ENCODE measurements at places on chromosomes 11 and 22.

GRCh38 chr11:71182791-71183677 is 69.3 kb downstream of the SHANK2 start:
- DNase-seq, result no peak

GRCh38 chr11:9568854-9569587 is 4.4 kb upstream of the WEE1 start:
- DNase-seq, result peak; percentile 33

- DNase-seq, result no peak
Measured at GRCh38 chr11:126147208-126148111, 64.0 kb downstream of the RPUSD4 start.

GRCh38 chr11:91625495-91625894 is 599.1 kb upstream of the FAT3 start:
- no peak for DNase-seq

- no peak for DNase-seq
Measured at GRCh38 chr11:43688394-43688793, 7.9 kb downstream of the HSD17B12 start.

- DNase-seq, result no peak
Measured at GRCh38 chr11:68688881-68689280, 4.5 kb downstream of the GAL start.

GRCh38 chr11:15650105-15650938 is 535.6 kb downstream of the INSC start:
- peak; percentile 93 for DNase-seq

All from suppressor macrophage treated with lipopolysaccharide for 4 hours (primary cell).